Spinal cord (tissue), 10 donors: ENCODE measurements at places on chromosomes 4 and X. TPM values are rescaled to one million over a fixed set of nuclear protein-coding genes. Genes with fewer than 3 reads are reported as not detected.

- peaks cover 21% of the 10 kb centered on the region for H3K27me3 ChIP-seq
- no peak for DNase-seq
- H3K36me3 ChIP-seq, result no peaks in the 10 kb centered on the region
- no peak overlapping the region for H3K4me3 ChIP-seq
- H3K27ac ChIP-seq, result no peak overlapping the region
Observed at GRCh38 chrX:115584696-115585095, 23.7 kb downstream of the PLS3 start.

The ZNF827 gene
- 33.6 TPM for polyA plus RNA-seq

The TMPRSS11D gene
- polyA plus RNA-seq, result not detected

DNA sequence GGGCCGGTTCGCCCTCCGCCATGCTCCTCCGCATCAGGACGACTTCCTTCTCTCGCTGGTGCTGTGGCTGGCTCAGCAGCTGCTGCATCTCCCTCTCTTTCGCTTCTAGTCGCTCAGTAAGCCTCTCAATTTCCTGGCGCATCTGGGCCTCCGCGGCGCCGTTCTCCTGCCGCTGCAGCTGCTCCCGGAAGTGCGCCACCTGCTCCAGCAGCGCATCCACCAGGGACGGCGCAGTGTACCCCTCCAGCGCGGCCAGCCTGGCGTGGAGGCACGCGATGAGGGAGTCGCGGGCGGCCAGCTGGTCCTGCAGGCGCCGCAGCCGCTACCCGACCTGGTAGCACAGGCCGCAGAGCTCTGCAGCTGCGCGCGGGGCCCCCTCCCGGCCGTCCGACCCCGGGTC, 97.4 kb upstream of the MED14 start:
- no peak overlapping the region for H3K27ac ChIP-seq
- DNase-seq, result no peak
- H3K27me3 ChIP-seq, result peaks cover 5% of the 10 kb centered on the region

GRCh38 chr4:53009824-53010223, 147.7 kb downstream of the RASL11B start:
- H3K27ac ChIP-seq, result no peak overlapping the region
- H3K4me1 ChIP-seq, result peaks cover 3% of the 10 kb centered on the region
- no peak for DNase-seq
- H3K27me3 ChIP-seq, result no peaks in the 10 kb centered on the region

DNA sequence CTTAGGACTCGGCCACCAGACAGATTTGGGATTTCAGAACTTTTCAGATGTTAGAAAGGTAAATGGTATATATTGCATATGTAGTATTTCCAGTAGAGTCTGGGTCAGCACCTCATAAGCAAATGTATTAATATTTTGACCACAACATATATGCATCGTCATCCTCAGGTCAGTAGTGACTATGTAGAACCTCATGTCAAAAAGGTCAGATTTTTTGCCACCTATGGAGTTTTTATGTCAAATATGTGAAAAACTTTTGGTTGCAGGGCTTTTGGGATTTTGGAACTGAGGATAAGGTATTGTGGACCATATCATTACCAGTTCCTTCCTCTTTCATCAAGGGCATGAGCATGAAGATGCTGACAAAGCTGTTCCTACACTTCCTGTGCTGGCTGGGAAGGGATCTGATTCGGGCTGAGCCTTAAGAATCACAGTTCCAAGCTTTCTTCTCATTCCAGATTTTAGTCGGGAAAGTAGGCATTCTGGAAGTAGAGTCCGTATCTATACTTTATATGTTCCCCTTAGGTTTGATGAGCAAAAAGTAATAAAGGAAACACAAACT, 183.0 kb upstream of the PGRMC2 start:
- DNase-seq, result no peak
- no peaks in the 10 kb centered on the region for H3K27me3 ChIP-seq
- H3K4me1 ChIP-seq, result no peaks in the 10 kb centered on the region
- no peaks in the 10 kb centered on the region for H3K36me3 ChIP-seq
- H3K4me3 ChIP-seq, result no peak overlapping the region
- no peak overlapping the region for H3K27ac ChIP-seq

- H3K4me1 ChIP-seq, result no peaks in the 10 kb centered on the region
- peak overlapping the region; percentile 53 for H3K27ac ChIP-seq
- H3K27me3 ChIP-seq, result no peaks in the 10 kb centered on the region
- H3K4me3 ChIP-seq, result no peak overlapping the region
Observed at GRCh38 chr4:61407642-61408618, 207.8 kb downstream of the ADGRL3 start.

The SLC25A4 gene
- 117 TPM for polyA plus RNA-seq

The SSX4B gene
- polyA plus RNA-seq, result not detected

DNA sequence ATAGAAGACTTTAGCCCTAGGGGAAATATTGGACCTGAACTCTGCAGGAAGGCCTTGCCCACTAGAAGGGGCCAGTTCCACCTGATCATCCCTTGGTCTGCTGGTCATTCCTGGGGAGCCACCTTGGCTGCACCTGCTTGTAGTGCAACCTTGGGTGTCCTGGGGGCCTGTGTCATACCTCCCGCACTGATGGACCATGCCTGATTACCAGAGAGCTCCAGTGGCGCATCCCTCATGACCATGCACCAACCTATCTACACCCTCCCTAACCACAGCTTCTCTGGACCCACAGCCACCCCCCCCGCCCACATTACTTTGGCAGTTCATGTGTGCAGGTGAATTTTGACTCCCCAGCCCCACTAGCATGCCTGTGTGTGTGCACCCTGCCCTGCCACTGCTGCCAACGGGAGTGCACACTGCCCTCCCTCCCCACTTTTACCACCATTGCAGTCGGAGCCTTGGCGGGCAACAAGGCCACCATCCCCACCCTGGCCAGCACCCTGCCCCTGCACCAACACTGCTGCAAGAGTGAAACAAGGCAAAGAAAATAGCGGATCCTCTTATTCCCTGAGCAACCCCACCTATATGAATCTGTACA, 208.1 kb downstream of the FAM47B start:
- no peak overlapping the region for H3K27ac ChIP-seq
- DNase-seq, result no peak
- H3K4me3 ChIP-seq, result no peak overlapping the region

DNA sequence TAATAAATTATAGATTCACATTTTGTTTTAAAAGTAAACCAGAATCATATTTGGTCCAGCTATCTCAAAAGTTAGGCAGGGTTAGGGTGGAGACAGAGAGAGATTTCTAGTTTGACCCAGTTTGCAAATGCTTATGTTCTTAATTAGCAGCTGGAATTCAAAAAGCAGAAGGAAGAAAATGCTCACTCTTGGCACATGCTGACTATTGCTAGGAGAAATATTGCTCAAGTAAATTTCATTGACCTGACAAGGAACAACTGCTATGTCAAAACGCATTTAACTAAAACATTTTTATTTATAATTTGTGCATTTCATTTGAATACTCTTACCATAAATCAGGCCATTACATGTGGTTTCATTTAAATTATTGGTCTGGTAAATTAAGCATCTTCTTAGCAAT, 131.8 kb downstream of the GLRA3 start:
- no peak overlapping the region for H3K27ac ChIP-seq
- no peak for DNase-seq
- H3K27me3 ChIP-seq, result no peaks in the 10 kb centered on the region
- no peaks in the 10 kb centered on the region for H3K4me1 ChIP-seq

DNA sequence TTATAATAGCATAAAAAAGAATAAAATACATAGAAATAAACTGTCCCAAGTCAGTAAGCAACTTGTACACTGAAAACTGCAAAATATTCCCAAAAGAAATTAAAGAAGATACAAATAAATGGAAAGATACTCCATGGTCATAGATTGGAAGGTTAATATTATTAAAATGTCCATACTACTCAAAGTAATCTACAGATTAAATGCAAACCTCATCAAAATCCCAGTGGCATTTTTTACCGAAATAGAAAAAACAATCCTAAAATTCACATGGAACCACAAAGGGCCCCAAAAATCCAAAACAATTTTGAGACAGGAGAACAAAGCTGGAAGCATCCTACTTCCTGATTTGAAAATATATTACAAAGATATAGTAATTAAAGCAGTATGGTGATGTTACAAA, 133.0 kb downstream of the NDST3 start:
- H3K36me3 ChIP-seq, result no peaks in the 10 kb centered on the region
- no peak for DNase-seq
- no peaks in the 10 kb centered on the region for H3K27me3 ChIP-seq
- H3K4me3 ChIP-seq, result no peak overlapping the region
- no peaks in the 10 kb centered on the region for H3K4me1 ChIP-seq
- no peak overlapping the region for H3K27ac ChIP-seq

The HSFX4 gene
- polyA plus RNA-seq, result 0.33 TPM

DNA sequence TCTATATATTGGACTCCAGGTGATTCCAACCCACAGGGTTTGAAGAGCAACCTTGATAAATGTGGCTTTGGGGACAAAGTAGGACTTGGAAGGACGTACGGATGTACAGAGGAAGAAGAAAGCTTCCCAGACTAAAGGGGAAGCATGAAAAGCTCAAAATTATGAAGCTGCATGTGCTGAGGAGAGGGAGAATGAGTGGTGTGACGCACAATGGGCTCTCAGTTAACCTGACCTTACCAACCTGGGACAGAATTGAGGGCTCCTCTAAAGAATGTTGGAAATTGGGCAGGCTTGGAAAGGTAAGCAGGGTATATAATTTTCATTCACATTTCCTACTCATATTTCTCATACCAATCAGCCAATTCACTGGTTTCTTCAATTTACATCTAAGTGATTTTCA, 10.5 kb upstream of the TIGD2 start:
- no peaks in the 10 kb centered on the region for H3K27me3 ChIP-seq
- no peaks in the 10 kb centered on the region for H3K4me1 ChIP-seq
- H3K36me3 ChIP-seq, result no peaks in the 10 kb centered on the region
- no peak overlapping the region for H3K4me3 ChIP-seq
- no peak overlapping the region for H3K27ac ChIP-seq
- DNase-seq, result no peak
